Right ventricle myocardium superior (tissue), 1 donor: ENCODE measurements at places on chromosomes 6 and 20. TPM values are rescaled to one million over a fixed set of nuclear protein-coding genes. Genes with fewer than 3 reads are reported as not detected.

DNA sequence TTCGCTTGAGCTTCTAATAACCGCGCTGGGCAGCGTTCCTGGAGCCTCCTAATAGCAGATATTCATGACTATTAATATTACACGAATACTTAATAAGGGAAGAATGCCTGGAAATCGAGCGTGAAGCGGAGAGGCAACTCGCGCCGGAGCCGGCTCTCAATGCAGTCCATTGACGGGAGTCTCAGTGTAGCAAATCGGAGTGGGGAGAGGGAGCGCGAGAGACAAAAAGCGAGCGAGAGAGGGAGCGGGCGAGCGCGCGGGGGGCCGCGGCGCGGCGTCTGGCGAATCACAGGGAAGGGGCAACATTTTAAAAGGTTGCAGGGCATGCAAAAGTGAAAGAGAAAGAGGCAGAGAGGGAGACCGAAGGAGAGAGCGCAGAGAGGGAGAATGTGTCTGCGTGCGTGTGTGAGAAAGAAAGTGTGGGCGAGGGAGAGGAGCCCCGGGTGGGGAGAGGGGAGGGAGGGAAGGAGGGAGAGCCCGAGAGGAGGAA, 2.9 kb downstream of the TFAP2A start:
- DNase-seq = peak; percentile 46

DNA sequence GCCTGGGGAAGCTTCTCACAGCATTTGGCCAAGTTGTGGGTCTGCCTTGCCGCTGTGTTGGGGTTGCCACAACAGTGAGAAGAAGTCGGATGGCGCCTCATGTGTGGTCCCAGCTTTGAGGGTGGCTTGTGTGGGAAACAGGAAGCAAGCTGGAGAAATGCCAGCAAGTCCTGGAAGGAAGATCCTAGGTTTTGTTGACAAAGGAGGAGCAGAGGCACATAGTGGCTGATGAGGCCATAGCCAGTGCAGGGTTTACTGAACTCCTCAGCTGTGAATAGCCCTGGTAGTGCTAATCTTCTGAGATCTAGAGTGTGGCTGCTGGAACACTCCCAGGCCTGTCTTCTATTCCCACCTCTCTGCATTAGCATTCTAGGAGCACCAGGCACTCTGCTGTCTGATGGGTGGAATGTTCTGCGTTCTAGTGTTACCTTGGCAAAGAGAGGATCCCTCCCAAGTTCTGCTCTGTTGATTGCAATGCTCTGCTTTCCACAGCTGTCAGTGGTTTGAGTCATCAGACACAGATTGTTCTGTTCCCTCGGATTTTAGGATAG, 25.2 kb downstream of the SNPH start:
- no peak for DNase-seq

DNA sequence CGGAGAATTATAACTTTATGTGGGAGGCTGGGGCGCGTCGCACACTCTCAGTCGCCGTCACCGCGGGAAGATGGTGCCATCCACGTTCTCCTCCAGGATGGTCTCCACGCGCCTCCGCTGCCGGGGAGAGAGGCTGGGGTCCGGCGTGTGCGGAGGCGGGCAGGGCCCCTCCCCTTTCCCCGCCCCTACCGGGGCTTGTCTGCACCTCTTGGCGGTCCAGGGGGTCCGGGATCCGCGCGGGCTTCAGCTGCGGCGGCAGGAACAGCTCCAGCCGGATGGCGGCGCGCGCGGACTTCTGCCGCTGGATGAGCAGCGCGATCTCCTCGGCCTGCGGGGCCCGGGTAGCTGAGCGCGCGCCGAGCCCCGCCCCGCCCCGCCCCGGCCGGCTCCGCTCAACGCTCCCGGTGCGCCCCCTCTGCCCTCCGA, 807 bp downstream of the LKAAEAR1 start:
- DNase-seq = peak; percentile 90

- no peak for DNase-seq
Observed at GRCh38 chr20:60117065-60117464, 158.8 kb downstream of the CDH26 start.

GRCh38 chr6:108686896-108687295, 126.2 kb downstream of the FOXO3 start:
- no peak for DNase-seq

DNA sequence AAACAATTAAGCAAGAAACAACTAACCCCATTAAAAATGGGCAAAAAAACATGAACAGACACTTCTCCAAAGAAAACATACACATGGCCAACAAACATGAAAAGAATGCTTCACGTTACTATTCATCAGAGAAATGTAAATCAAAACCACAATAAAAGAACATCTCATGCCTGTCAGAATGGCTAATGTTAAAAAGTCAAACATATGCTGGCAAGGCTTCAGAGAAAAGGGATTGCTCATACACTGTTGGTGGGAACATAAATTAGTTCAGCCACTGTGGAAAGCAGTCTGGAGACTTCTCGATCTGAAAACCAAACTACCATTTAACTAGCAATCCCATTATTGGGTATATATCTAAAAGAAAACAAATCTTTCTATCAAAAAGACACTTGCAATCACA, 217.5 kb downstream of the TINAG start:
- no peak for DNase-seq

Gene GPR63
- 0.40 TPM for total RNA-seq

Gene FHL5
- total RNA-seq = 7.2 TPM

Gene PLA2G7
- 0.27 TPM for total RNA-seq
